IMR-90 (cell line): ENCODE measurements at places on chromosomes 2 and 18.

- peak; percentile 7 for DNase-seq
These were observed 215.9 kb downstream of the SOX11 start for GRCh38 chr2:5908071-5908470.

GRCh38 chr18:45270289-45270771, 344.9 kb upstream of the SLC14A2 start:
- no peak for DNase-seq

- DNase-seq: peak; percentile 76
These were observed 69.3 kb downstream of the BCL11A start for GRCh38 chr2:60484133-60484645.

GRCh38 chr2:12679550-12680072, 37.1 kb upstream of the TRIB2 start:
- DNase-seq: no peak

DNA sequence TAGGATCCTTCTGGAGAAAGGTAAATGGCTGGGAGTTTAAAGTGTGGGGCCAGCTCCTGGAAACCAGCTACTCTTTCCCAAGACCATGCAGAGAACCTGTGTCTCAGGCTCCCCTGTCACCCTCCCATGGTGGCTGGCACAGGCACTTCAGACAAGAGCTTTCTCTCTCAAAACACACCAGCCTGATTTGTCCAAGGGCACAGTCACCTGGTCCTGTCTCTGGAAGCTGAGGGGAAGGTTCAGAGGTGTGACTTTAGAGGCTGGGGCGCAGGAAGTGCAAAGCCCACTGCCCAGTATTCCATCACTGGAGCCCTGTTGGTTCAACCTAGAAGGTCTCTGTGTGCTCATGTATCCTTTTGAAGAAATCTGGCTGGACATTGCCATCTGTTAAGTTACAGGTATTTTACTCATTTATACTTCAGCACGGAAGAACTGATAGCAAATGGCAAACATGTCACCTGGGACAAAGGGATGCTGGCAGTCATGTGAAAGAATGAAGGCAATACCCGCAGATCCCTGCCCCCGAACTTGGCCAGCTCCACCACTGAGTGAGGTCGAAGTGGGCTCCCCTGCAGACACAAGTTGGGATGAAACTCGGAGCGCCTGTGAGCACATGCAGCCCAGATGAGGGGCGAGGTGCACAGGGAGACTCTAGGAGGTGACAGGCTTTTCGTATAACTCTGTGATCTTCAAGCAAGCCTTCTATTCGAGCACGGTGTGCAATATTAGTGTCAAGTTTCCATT, 96.9 kb upstream of the MGAT4A start:
- no peak for DNase-seq

- peak; percentile 77 for DNase-seq
These were observed 29.8 kb downstream of the EPC2 start for GRCh38 chr2:148674063-148675020.

DNA sequence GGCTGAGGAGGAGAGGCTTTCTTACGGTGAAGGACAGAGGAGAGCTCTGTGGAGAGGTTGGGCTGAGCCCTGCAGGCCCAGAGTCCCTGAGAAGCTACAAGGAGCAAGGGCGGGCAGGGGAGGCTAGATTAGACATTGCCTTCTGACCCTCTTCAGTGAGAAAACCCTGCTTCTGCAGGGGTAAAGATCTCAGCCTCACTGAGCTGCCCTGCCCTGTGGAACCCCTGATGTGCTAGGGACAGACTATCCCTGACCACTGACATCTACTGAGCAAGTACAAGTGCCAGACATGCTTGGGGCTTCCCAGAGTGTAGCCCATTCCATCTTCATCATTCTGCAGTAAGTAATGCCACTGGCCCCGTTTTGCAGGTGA, 111.5 kb downstream of the CYP26B1 start:
- no peak for DNase-seq

DNA sequence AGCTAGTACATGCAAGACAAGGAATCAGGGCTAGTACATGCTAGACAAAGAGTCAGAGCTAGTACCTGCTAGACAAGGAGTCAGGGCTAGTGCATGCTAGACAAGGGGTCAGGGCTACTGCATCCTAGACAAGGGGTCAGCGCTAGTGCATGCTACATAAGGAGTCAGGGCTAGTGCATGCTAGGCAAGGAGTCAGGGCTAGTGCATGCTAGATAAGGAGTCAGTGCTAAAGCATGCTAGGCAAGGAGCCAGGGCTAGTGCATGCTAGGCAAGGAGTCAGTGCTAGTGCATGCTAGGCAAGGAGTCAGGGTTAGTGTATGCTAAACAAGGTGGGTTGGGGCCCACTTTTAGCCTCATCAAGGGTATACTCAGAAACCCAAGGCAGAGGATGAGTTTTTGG, 90.1 kb upstream of the FAM136A start:
- peak; percentile 19 for DNase-seq

- DNase-seq: peak; percentile 39
These were observed 44.7 kb downstream of the MRPS5 start for GRCh38 chr2:95076705-95077529.

- no peak for DNase-seq
These were observed 21.3 kb downstream of the MALT1 start for GRCh38 chr18:58692422-58693185.

DNA sequence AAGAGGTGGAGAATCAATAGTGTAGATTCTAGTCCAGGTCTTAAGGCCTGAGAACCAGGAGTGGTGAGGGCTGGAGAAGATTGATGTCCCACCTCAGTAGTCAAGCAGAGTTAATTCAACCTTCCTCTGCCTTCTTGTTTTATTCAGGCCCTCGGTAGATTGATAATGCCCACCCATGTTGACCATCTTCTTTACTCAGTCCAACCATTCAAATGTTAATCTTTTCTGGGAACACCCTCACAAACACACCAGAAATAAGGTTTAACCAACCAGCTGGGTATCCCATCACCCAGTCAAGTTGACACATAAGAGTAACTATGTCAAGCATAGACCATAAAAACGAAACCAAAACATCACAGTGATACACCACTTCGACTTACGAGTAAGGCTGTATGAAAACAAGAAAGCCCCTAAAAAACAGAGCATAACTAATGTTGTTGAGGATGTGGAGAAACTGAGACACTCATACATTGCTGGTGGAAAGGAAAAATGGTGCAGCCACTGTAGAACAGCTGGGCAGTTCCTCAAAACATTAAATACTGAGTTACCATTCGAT, 57.5 kb downstream of the SLC35F5 start:
- no peak for DNase-seq

GRCh38 chr2:203492965-203493364, 42.1 kb downstream of the RAPH1 start:
- peak; percentile 32 for DNase-seq

GRCh38 chr2:140465301-140465700, 1665.5 kb downstream of the LRP1B start:
- no peak for DNase-seq

GRCh38 chr2:42132191-42132965, 36.8 kb upstream of the EML4 start:
- DNase-seq: peak; percentile 92

DNA sequence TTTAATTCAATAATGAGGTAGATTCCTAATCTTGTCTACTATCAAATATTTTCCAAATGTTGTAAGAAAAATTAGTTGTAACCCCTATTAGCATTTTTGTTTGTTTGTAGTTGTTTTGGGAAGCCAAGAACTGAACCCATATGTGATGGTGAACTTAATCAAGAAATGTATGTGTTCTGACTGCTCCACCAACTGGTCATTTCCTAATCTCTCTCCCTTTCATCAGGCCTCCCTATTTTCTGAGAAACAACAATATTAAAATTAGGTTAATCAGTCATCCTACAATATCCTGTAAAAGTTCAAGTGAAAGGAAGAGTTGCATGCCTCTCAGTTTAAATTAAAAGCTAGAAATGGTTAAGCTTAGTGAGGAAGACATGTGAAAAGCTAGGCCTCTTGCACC, 504.0 kb downstream of the EPHA4 start:
- no peak for DNase-seq

DNA sequence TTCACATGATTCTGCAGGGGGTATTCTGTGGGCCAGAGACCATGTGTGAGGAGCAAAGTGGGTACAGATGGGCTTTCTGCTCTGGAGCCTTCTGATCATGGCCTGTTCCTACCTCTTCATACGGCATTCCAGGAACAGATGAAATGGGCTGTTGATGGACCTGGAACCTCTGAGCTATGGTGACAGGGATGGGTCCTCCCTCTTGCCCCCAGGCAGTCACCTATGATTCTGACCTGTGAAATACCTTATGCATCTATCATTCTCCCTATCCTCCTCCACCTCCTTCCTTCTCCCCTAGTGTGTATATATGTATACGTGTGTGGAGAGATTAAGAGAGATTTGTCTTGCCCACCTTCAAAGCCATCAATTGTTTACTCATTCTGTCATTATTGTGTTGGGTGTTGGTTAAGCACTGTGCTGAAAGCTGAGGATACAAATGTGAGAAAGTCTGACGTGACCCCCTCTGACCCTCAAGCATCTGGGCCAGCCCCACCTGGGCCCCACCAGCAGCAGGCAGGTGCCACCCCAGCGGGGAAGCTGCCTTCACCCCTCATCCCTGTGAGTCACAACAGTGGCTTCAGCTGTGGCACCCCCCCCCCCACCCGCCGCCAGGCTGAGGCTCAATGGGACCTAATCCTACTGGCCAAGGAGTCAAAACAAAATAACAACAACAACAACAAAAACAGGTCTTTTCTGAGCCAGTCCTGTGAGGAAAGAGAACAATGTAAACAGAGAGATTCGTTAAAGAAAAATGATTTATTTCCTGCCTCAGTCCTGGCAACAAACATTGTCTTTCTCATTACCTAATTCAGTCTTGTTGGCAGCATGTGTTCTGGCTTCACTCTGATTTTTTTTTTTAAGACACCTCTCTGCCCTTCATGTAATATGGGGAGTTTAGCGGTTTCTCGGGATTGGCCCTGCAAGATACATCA, 103.8 kb upstream of the CDC42EP3 start:
- DNase-seq: no peak

- DNase-seq: peak; percentile 47
These were observed 167.5 kb downstream of the MCFD2 start for GRCh38 chr2:46748121-46748520.

DNA sequence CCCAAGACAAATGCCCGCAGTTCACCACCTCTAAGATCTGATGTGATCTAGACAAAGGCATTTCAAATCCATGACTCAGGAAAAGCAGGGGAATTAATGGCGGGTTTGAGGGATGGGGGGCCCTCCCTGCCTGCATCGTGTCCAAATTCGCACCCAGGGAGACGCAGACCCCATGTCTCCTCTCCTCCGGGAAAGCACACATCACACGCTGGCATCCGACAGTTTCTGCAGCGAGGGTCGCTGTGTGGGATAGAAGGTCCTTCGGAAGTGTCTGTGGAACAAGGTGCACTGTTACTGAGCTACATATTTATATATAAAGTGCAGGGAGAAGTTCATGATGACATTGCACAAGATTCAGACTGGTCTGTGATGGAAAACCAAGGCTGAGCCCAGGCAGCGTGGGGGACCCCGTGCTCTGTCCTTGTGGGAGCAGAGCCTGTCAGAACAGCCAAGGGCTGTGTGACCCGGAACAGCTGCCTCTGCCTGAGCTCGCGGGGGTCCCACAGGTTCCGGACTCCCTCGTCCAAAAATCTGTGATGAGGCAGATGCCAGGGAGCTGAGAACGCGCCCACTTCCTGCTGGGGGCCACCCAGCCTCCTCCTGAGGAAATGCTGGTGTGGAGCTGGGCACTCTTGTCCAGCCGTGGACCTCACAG, 82.3 kb upstream of the CTDP1 start:
- DNase-seq: no peak

GRCh38 chr18:13051159-13051558, 60.0 kb downstream of the CEP192 start:
- peak; percentile 28 for DNase-seq

GRCh38 chr2:236664136-236664535, 94.5 kb downstream of the ACKR3 start:
- no peak for DNase-seq

DNA sequence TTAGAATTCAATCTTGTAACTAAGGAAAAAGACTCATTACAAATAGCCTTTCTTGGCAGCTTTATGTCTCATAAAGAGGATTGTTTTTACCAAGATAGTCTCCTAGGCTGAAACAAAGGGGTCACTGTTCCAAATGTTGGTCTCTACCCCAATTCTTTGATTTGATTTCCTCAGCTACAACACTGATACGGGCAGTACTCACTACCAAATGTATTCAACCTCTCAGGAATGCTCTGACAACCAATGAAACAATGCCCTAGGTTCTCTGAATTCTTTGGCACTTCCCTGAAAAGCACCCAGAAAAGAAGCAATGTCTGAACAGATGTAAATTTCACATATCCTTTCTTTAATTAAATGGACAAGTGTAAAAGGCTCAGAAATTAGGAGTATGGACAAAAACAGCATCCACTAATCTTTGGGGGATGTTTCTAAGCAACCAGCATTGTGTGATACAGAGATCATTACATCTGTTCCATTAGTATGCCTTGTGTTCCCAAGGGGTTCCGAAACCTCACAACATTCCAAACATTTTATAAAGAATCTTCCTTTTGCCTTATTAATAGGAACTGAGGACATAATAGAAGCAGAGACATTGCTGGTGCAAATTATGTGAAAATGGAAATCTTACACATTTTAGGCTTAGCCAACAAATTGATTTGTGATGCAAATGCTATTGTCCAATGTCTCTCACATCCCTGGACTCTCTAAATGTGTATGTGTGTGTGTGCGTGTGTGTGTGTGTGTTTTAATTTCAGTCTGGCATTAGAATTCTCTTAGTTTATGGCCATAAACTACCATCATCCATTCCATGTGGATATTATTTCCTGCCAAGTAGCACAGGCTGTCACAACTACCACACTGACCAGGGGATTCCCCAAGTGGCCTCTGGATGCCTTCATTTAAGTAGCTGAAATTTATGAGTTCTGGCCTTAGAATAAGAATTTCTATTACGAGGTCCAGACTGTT, 276.0 kb downstream of the MTX2 start:
- no peak for DNase-seq

- peak; percentile 95 for DNase-seq
These were observed 20.2 kb upstream of the TUBB6 start for GRCh38 chr18:12287684-12288402.
